Activated CD8-positive, alpha-beta memory T cell treated with anti-CD3 and anti-CD28 coated beads for 1 hour (primary cell): ENCODE measurements at places on chromosomes 6 and 20.

GRCh38 chr6:55443238-55444134, 116.2 kb downstream of the GFRAL start:
- DNase-seq, result no peak

GRCh38 chr6:149963462-149964307, at the start of gene ULBP1:
ULBP1 (plus strand) TSS chr6:149963943; CDS start chr6:149964050, 107 bp downstream.
- DNase-seq, result peak; percentile 40

- no peak for DNase-seq
These were observed 44.5 kb upstream of the RPS6KA2 start for GRCh38 chr6:166671434-166672081.

DNA sequence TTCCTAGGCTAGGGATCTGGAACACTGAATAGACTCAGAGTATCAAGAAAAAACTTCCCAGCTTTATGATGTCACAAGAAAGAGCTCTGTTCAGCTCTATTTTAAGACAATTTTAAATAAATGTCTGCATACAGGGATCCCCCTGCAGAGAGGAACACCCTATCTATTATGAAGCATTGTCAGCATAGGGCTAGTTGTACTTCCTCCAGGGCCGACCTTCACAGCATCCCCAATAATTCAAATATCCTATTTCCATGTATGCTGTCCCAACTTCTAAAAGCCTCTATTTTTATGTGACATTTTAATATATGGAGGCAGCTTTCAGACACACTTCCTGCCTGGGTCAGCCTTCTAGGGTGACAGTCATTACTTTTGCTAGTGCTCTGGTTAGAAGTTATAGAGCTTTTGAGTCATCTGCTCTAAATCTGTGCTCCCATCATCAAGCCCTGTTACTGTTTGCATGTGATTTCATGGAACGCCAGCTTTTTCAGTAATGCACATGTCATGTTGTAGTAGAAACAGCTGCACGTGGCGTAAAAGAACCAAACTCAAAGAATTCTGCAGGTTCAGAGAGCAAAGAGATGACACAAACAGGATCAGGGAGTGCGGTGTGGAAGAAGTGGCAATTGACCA, 189.2 kb downstream of the ADGB start:
- no peak for DNase-seq

DNA sequence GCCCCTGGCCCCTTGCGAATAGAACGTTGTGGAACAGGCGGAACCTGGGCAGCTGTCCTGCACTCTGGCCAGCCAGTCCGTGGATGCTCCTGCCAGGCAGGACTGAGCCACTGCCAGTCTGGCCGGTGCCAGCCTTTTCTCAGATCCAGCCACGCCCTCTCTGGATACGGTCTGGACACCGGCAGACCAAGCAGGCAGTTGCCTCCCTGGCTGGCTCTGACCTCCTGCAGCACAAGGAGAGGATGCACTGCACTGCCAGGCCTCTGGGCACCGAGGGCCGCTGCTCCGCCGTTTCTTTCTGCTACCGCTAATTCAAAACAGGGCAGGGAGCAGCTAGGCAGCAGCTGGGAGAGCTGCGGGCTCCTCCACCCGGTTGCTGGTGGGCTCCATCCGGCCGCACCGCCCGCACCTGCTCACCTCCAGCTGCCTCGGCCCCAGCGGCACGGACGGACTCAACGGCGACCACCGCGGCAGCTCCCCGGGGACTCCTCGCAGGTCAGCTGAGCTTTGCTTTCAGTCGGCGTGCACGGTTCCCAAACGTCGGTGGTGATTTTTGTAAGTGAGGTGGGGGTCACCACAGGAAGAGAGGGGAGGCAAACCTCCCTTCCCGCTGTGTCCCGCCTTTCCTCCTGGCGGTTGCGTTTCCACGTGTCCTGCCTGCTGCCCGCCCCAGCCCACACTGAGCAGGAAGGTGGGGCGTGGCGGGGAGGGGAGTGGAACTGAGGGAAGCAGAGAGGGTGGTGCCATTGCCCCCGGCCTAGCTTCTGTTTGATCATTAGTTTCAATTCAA, 30.3 kb upstream of the AFDN start:
- DNase-seq, result no peak

DNA sequence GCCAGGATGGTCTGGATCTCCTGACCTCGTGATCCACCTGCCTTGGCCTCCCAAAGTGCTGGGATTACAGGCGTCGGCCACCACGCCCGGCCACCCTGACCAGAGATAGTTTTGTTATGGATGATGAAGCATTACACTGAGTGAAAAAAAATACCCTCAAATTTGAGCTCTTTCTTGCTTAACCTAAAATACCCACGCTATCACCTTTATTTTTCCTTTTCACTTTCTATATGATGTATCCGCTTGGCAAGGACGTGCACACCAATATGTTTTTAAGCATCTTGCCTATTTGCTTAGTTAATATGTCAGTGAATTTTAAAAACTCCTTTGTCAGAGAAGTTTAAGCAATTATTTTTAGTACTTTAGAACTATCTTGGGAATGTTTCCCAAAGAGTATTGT, 150.4 kb downstream of the INSM1 start:
- no peak for DNase-seq

- DNase-seq, result no peak
These were observed at the start of gene BMP7 for GRCh38 chr20:57266291-57267157. BMP7 (minus strand) TSS chr20:57266641; CDS start chr20:57266122, 519 bp downstream.

- DNase-seq, result no peak
These were observed at the start of gene HTR1E for GRCh38 chr6:86937219-86938079. HTR1E (plus strand) TSS chr6:86937528; CDS start chr6:87015335, 77,807 bp downstream.

DNA sequence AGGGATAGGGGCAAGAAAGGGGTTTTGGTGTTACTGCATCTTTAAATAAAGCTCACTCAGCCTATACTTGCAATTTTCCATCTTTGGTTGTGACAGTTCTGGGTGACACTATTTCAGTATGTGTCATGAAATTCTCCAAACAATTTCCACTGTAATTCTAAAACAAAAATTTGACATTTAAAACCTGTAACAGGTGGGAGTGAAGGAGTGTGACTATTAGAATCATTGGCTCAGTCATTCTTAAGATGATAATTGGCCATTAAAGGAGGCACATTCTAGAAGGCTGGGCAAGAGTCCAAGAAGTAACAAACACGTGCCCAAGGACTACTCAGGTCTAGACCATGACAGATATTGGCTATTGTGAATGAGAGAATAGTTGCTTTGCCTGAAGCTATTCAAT, 153.3 kb upstream of the ARG1 start:
- DNase-seq, result no peak

GRCh38 chr6:143166247-143166695, 105.6 kb downstream of the AIG1 start:
- no peak for DNase-seq

GRCh38 chr20:10634683-10635411, 39.0 kb downstream of the JAG1 start:
- no peak for DNase-seq
